Hippocampal formation (tissue), 2 donors: ENCODE measurements at places on chromosomes 2 and 18.

DNA sequence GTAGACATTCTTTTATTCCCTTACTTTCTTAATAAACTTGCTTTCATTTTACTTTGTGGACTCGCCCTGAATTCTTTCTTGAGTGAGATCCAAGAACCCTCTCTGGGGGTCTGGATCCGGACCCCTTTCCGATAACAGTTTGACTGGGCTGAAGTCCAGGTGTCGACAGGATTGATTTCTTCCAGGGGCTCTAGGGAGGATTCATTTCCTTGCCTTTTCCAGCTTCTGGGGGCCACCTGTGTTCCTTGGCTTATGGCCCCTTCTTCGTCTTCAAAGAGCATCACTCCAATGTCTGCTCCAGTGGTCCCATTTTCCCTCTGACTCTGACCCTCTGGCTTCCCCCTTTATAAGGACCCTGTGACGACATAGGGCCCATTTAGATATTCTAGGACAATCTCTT is 67.5 kb downstream of the COPS8 start:
- DNase-seq: no peak

- no peak for DNase-seq
Observed at GRCh38 chr2:218713922-218714321, 3.3 kb downstream of the TTLL4 start.

DNA sequence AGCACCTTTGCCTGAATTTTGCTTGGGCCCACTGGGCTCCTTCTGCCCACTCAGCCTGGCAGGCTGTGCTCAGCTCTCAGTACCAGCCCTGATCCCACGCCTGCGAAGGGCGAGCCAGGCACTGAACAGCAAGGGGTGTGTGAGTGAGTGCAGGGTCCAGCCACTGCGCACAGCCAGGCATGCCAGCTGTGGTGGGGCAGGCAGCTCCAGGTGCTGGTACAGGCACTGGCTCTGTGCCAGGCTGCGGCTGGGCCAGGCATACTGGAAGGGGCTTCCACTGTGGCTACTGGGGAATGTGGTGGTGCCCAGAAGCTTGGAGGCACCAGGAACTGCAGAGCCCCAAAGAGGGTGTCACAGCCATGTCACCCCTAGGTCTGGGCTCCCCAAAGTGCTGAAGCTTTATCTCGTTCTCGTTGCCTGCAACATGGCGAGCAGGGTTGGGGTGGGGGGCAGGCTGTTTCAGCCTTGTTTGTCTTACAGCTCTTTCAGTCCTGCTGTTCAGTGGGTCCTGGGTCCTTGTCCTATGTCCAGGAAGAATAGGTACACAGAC is 8.8 kb downstream of the DYSF start:
- DNase-seq: no peak

GRCh38 chr18:67282796-67283195 is 233.7 kb downstream of the DSEL start:
- no peak for DNase-seq

DNA sequence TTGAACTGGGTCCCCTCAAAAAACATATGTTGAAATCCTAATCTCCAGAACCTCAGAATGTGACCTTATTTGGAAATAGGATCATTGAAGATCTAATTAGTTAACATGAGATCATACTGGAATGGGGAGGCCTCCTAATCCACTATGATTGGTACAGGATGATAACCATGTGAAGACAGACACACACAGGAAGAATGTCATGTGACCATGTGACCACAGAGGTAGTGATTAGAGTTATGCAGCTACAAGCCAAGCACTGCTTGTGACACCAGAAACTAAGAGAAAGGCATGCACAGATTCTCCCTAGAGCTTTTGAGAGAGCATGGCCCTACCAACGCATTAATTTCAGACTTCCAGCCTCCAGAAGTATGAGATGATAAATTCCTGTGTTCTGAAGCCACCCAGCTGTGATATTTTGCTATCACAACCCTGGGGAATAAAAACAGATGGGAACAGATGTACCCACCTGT is 47.0 kb upstream of the TGIF1 start:
- DNase-seq: no peak

GRCh38 chr2:135225781-135226180 is 173.7 kb downstream of the RAB3GAP1 start:
- no peak for DNase-seq

GRCh38 chr2:167832868-167833287 is 414.5 kb downstream of the STK39 start:
- DNase-seq: no peak

DNA sequence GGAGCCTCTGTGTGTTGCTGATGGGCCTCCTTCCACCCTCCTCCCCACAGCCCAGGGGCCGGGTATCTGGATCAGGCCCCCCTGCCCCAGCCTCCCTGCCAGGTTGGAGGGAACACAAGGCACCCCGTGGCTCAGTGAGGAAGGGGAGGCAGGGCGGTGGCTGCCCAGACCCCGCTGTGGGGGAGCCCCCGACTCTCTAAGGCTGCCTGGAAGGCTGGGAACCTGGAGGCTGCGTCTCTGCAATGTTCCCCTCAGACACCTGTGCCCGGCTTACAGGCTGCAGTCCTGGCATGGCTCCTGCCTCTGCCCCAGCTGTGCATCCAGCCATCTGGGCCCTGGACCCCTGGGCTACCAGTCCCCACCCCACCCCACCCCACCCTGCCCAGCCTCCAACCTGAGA is 438 bp upstream of the MAB21L4 start:
- DNase-seq: no peak

- DNase-seq: no peak
Observed at GRCh38 chr18:7205346-7205745, 25.5 kb upstream of the LRRC30 start.

DNA sequence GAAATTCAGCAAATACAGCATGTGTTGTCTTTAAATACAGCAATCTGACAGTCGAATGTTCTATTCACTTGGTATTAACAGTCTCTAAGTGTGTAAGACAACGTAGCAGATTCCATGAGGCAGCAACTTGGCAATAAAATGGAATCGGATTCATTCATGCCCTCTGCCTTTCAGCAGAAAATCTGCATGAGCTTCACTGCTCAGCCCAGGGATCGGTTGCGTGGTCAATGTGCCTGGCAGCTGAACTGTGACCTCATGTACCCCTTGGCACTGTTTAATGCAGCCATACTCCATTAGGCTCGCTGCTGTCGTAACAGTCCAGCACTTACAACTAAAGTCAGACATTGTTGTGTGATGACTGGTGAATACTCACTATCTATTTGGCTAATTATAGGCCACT is 17.7 kb upstream of the RGPD4 start:
- DNase-seq: no peak
